Uterus (tissue), 4 donors: ENCODE measurements at places on chromosomes 5 and 9. TPM values are rescaled to one million over a fixed set of nuclear protein-coding genes. Genes with fewer than 3 reads are reported as not detected.

The ARID3C gene
- not detected for total RNA-seq

DNA sequence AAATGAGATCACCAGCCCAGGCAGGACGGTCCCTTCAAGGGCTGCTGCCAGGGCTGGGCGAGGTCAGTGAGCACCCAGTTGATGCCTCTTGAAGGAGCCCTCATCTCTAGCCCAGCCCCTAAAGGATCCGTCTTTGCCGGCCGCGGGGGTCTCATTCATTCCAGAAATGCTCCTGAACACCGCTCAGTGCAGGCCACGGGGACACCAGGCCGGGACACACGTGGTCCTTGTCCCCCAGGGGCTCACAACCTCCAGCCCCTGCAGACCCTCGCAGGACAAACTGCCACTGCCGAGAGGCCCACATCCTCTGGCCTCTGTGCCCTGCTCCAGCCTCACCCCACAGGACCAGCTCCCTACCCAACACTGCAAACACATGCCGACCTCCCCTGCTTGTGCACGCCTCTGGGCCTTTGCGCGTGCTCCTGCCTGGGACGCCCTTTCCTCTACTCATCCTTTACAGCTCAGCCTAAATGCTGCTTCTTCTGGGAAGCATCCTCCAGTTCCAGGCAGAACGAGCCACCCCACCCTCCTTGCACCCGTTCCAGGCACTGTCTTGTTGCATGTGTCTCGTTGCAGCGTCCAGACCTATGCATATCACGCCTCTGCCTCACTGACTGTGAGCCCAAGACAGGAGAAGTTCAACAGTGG lies 10.3 kb upstream of the LAMC3 start:
- DNase-seq, result no peak

The NUTM2G gene
- total RNA-seq, result not detected

DNA sequence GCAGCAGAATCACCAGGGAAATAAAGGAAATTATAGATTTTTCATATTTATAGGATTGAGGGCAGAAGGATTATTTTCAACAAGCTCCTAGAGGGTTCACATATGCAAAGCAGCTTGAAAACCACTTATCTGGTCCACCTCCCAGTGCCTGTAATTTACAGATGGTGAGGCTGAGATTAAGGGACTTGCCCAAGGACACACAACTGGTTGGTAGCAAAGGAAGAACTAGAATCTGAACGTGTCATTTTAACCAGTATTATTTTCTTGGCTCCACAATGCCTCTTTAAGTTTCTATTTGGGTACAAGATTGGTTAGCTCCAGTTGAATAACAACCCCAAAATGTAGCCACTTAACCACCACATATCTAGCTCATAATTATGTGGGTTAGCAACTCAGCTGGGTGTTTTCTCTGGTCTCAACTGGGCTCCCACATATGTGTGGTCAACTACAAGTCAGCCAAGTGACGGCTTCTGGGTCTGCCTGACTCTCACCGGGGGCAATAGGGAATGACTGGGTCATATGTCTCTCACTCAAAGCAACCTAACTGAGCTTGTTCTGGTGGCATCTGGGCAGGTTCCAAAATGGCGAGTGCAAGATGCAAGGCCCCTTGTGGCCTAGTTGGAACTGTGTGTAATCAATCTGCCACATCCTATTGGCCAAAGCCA lies 127.7 kb downstream of the ZDHHC21 start:
- DNase-seq, result no peak

DNA sequence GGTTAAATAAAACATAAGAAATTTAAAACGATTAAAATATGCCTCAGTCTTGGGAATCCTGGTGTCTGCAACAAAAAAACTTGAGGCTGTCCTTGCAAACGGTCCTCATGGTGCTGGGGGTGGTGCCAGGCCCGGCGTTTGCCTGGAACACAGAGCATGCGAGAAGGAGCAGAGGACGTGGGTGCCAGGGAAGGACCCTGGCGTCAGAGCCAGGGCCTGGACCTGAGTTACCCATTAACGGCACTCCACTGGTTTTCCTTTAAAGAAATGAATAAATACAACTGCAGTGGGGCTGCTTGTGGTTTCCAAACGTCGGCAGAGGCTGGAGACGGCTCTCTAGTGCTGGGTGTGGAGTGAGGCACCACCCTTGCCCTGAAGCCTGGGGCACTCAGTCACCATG lies at the start of gene SLC6A18:
Gene SLC6A18, plus strand, starts transcription at position 301 of the 400 bp plus-strand sequence. Its CDS starts 97 bp downstream, at position 398.
- no peak for DNase-seq

DNA sequence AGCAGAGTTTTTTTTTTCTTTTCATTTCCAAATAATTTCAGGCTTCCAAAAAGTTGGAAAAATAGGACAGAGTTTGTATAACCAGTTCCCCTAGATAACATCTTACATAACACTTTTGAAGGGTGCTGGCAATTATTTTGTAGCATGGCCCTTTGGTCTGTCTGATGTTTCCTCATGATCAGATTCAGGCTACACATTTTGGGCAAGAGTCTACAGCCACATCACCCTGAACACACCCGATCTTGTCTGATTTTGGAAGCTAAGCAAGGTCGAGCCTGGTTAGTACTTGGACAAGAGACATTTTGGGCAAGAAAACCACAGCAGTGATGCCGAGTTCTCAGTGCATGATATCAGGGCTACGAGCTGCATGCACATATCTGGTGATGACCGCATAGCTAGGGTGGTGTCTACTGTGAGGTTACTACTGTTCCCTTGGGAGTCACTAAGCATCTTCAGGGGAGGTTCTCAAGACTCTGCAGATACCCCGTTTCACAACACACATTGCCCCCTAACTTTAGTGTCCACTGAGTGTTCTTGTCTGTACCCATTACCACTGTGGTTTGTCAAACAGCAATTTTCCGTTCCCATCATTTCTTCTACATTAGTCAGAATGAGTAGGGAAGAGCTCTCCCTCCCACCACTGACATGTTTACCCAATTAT lies 86.2 kb downstream of the TTC39B start:
- no peak for DNase-seq

The TAS2R1 gene
- not detected for total RNA-seq

The UBE2QL1 gene
- total RNA-seq, result not detected

DNA sequence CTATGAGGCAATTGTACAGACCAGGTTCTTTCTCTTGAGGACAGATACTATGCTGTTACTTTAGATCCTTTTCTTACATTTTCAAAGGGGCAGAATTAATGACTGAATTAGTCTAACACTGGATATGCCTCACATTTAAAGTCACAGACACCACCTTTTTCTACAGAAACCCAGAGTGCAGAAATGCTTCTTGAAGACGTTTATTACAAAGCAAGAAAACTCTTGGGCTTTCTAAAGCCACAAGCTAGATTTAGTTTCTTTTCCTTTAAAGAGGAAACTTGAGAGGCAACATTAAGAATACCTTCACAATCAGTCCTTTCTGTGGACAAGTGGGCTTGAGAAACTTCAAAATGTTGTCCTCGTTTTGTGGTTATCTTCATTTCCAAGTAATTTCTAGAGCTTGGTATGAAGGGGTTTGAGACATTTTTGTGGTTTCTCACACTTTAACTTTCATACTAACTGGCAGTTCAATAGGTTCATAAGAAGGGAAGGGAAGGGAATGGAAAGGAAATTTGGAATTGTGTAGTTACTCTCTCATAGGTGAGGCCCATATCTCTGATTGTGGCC lies 527.4 kb downstream of the RASEF start:
- DNase-seq, result no peak

The FREM1 gene
- total RNA-seq, result 17.1 TPM

DNA sequence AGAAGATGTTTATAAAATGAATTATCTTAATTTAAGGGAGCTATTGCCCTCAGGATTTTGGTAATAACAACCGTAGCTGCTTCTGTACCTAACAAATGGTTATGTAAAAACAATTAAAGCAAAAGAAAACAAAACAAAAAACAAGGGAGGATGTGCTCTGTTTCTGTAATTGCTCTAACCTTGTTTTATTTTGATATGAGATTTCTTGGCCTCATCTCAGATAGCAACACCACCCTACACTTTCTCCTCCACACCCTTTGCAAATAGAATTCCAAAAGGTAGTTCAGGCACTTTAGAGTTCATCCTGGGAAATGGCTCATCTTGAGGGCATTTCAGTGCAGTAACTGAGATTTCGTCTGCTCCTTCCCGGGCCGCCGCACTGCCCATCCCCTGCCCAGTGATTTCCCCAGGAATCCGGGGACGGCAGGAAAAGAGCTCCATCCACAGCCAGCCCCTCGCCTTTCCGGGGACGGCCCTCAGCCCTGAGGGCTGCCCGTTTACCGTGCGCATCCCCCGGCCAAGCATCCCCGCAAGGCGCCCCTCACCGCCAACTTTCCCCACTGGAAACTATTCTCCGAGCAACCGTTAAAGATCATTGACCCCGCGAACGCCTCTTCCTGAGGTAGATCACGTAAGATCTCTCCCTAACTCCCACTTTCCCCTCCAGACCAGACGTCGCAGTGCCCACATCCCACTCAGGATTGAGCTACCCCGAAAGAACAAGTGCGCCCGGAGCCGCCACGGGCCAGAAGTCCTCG lies 1.2 kb downstream of the FNBP1 start:
- DNase-seq, result peak; percentile 28

DNA sequence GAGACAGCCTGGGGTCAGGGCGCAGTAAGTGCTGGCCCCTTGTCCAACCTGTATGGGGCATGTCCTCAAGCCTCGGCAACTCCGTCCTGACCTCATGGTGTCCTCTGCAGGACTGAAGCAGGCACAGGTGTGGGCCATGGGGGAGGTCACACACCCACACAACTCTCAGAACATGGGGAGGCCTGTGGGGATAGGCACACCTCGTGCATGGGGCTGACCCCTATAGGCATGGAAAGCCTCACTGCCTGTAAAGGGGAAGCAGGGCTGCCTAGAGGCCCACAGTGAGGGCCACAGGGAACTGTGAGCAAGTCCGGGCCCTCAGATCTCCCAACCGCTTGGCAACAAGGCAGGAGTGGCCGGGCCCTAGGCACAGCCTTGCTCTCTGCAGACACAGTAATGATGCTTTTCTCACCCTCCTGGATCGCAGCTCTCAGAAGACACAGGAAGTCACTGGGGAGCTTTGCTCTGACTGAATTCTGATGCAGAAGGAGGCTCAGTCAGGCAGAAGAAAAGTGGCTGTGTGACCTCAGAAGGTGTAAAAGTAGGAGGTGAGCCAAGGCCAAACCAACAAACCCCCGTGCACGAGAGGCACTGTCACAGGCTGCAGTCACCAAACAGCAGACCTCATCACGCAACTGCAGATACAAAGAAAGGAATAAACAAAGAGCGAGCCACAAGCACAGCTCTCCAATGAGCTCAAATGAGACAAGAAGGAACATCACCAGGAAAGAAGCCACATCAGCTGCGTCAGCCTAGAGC lies 5.4 kb downstream of the IPPK start:
- DNase-seq, result no peak

GRCh38 chr5:93150311-93151012 lies 430.6 kb downstream of the NR2F1-AS1 start:
- DNase-seq, result no peak

The FST gene
- total RNA-seq, result 5.9 TPM

- DNase-seq, result no peak
These were observed 152.9 kb downstream of the CDC42SE2 start for GRCh38 chr5:131416729-131417128.

- DNase-seq, result no peak
These were observed 97.7 kb upstream of the KIF2A start for GRCh38 chr5:62208218-62208852.

- no peak for DNase-seq
These were observed 90.9 kb upstream of the COX7C start for GRCh38 chr5:86526811-86527348.

The TLX3 gene
- not detected for total RNA-seq

DNA sequence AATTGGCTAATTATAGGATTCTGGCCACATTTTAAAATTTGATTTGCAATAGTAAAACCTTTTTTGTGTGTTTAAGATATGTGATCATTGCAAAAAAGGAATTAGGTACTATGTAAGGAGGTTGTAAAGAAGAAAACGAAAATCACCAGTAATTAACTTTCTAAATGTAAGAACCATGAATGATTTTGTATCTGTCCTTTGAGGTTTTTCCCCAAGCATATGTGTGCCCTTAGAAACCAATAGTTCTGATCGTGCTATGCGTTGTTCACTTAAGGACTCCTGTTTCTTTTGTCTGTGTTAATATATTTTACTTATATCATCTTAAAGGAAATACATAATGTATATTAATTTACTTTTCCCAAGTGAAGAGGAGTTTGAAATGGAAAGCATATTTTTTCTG lies 410.2 kb downstream of the PSAT1 start:
- DNase-seq, result no peak

The WDR31 gene
- total RNA-seq, result 3.6 TPM

GRCh38 chr5:24232041-24232440 lies 412.7 kb downstream of the CDH10 start:
- no peak for DNase-seq

- no peak for DNase-seq
These were observed 339.2 kb downstream of the GLIS3 start for GRCh38 chr9:3960661-3961144.

DNA sequence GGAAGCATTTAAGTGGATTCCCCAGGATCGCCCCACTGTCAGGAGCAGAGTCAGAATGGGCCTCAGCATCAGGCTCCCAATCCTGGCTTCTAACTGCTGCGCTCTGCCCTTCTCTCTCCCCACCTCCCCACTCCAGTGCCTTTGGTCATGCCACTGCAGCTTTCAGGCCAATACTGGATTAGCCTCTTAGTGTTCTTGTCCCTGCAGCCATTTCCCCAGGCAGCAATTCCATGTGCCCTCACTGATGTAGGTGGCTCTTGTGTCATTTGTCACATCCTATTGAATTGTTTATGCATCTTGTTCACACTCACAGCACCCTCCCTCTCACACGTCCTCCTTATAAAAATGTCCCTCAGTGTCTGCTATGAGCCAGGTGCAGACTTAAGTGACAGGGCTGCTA lies 544.2 kb upstream of the DAP start:
- DNase-seq, result no peak

The KYAT1 gene
- total RNA-seq, result 5.3 TPM

DNA sequence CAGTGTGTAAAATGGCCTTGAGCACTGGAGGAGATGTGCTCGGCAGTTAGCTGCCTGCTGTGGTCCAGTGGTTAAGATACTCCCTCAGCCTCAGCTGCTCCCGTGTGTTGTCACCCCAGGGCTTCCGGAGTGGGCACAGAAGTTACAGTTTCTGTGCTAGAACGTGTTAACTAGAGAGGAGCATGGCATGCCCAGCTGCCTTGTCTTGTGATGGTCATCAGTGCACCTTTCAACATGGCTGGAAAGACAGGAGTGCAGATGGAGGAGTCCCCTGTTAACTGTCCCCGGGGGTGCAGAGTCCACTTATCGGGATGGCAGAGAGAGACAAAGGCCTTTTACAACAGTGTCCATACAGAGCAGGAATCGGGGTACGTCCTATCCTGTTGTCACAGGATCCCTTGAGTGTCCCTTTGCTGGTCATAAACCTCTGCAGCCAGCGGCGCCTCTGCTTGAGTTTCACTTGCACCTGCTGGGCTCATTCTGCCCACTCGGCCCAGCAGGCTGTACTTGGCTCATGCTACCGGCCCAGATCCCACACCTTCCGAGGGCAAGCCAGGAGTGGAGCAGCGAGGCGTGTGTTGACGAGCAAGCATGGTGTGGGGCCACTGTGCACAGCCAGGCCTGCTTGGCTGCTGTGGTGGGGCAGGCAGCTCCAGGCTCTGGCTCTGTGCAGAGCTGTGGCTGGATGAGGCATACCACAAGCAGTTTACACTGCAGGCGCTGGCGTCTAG lies 112.6 kb downstream of the EHMT1 start:
- no peak for DNase-seq
